ENCODE measurements at places on chromosomes 16 and 17. TPM values are rescaled to one million over a fixed set of nuclear protein-coding genes. Genes with fewer than 3 reads are reported as not detected.

The SCGB1C2 gene
- total RNA-seq: not detected

The CES4A gene
- 4.6 TPM for total RNA-seq

The CNTNAP4 gene
- 0.74 TPM for total RNA-seq

The HOXB1 gene
- total RNA-seq: 0.96 TPM

The TRIM72 gene
- 0.14 TPM for total RNA-seq

DNA sequence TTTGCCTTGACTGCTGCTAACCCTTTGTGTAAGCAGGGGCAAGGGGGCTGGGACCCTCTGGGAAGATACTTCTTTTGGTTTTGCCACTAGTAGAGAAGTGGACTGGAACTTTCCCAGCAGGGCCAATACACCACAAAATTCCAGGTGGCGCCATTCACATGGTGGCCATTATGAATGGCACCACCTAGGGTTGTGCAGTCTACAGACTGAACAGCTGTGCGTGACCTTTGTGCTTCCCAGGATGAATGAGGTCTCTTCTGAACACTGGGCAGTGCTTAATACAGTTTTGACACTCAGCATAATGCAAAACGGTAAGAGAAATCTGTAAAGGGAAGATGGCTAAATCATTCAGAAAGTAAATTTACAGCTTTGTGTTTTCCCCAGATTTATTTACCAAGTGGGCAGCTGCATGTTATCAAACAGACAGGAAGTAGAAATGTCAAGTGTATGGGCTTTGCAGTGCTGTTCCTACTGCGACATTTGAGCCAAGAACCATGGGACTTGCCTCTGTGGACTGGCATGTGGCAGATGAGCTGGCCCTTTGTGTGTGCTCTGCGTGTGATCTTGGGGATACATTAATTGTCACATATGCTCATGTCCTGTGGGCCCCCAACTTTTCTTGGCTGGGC is 9.2 kb downstream of the SYT17 start:
- H3K4me1 ChIP-seq: no peaks in the 10 kb centered on the region
- H3K27me3 ChIP-seq: peaks cover 18% of the 10 kb centered on the region
- no peak overlapping the region for H3K4me3 ChIP-seq
- H3K27ac ChIP-seq: no peak overlapping the region
- peaks cover 8% of the 10 kb centered on the region for H3K36me3 ChIP-seq

DNA sequence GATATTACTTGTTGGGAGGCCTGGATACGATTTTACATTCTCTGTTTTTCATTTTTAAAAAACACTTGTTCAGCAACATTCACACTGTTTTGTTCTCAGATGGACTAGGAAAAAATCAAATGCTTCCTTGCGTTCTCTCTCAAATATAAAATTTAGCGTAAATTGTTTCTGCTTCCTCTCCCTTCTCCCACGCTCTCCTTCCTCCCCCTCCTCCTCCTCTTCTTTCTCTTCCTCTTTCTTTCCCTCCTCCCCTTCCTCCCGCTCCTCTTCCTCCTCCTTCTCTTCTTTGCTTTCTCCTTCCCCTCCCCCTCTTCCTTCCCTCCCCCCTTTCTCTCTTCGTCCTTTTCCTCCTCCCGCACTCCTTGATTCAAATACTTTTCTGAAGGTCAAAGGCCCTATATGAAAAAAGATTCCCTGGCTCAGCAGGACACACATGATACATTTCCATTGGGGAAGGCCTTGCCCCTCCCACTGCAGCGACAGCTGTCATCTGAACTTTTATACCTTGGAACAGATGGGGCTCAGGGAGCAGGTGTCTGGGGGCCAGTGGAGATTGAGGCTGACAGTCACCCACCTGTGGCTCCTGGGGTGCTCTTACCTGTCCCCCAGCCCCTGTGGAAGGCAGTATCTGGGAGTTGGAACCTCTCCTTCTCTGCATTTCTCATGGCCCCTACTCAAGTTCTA is 99.4 kb upstream of the SDK2 start:
- H3K36me3 ChIP-seq: no peaks in the 10 kb centered on the region
- H3K27me3 ChIP-seq: peaks cover 34% of the 10 kb centered on the region
- H3K27ac ChIP-seq: no peak overlapping the region
- peaks cover 6% of the 10 kb centered on the region for H3K4me1 ChIP-seq
- no peak overlapping the region for H3K4me3 ChIP-seq

DNA sequence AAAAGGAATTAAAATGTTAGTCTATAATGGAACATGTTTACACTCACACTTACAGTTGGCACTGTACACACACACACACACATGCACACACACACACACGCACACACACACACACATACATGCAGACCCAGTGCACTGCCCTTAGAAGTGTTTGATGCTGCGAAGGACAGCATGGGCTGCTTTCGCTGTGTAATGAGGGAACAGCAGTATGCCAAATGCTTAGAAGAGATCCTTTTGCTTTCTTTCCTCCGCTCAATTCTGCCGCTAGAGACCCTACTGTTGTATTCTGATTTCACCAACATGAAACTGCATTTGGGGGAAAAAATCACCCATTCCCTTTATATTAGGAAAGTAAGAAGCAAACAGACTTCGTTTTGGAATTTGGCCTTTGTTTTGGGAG is 217.9 kb downstream of the ENGASE start:
- H3K36me3 ChIP-seq: no peaks in the 10 kb centered on the region
- H3K4me1 ChIP-seq: no peaks in the 10 kb centered on the region
- H3K27me3 ChIP-seq: peaks cover 55% of the 10 kb centered on the region

DNA sequence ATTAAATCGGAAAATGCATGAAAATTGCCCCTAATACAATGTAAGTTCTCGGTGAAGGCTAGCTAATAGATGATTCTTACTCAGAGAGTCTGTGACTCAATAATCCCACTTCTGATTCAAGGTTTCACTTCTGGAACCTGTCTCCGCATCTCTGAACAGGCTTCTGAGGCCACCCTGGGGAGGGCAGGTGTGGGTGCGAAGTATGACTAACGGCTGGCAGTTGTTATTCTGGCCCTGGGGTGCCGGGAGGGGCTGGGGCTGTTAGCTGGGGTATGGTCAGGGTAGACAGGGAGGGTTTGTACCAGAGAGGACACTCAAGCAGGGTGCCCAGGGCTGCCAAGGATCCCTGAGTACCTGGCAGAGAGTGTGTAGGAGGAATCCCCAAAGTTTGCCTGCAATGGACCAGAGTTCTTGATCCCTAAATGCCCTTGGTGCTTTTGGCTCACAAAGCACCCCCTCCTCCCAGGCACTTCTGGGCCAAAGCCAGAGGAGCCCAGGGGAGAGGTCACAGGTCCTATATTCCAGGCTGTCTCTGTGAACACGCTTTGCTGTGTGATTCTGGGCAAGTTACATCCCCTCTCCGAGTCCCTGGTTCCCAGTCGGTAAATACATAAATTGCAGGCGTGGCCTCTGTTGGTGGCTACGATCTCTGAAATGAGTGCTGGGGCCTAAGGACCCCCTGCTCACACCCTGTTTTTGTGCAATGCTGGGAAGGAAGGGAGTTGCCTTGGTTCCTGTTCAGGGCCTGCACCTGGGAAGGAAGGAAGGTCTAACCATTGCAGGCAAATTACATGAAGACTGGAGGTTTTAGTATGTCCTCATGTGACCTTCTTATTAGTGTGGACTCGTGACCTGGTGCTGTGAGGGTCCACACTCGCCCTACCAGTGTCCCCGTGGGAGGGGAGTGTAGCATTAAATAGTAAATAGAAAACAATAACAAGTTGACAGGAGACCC is 49.9 kb upstream of the CPNE2 start:
- no peaks in the 10 kb centered on the region for H3K4me1 ChIP-seq
- peaks cover 11% of the 10 kb centered on the region for H3K27me3 ChIP-seq
- H3K36me3 ChIP-seq: no peaks in the 10 kb centered on the region
- H3K4me3 ChIP-seq: no peak overlapping the region
- no peak for DNase-seq
- H3K27ac ChIP-seq: no peak overlapping the region

DNA sequence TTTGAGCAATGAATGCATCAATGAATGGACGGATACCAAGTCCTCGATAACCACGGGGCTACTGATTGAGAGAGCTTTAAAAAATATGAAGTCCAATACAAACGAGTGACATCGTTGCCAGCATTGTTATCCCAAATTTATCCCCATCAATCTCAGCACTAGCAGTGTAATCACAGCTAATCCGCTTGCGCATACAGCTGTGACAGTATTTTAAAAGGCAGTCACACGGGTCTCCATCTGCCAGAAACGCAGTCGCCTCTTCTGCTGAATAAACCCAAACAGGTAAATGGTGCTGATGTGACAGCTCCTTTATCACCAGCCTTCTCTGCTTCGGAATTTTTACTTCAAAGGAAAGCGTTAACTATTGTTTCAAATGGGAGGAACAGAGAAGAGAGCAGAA is 311.1 kb downstream of the XYLT1 start:
- H3K27me3 ChIP-seq: no peaks in the 10 kb centered on the region
- H3K4me3 ChIP-seq: no peak overlapping the region
- H3K36me3 ChIP-seq: no peaks in the 10 kb centered on the region
- H3K27ac ChIP-seq: no peak overlapping the region
- no peak for DNase-seq

DNA sequence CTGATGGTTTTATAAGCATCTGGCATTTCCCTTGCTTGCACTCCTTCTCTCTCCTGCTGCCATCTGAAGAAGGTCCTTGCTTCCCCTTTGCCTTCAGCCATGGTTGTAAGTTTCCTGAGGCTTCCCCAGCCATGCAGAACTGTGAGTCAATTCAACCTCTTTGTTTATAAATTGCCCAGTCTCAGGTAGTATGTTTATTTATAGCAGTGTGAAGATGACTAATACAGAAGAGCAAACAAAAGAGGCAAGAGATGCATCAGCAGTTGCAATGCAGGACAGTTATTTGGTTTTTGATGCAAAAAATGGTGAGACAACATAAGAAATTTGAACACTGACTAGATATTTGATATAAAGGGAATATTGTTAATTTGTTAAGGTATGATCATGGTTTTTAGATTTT is 16.8 kb downstream of the TMEM100 start:
- peaks cover 10% of the 10 kb centered on the region for H3K4me1 ChIP-seq
- peaks cover 11% of the 10 kb centered on the region for H3K27me3 ChIP-seq
- no peak overlapping the region for H3K4me3 ChIP-seq
- no peaks in the 10 kb centered on the region for H3K36me3 ChIP-seq
- DNase-seq: no peak

- no peaks in the 10 kb centered on the region for H3K27me3 ChIP-seq
- no peak for DNase-seq
- no peaks in the 10 kb centered on the region for H3K36me3 ChIP-seq
Observed at GRCh38 chr17:68324114-68324513, 32.8 kb downstream of the ARSG start.

- H3K4me1 ChIP-seq: no peaks in the 10 kb centered on the region
- DNase-seq: no peak
- H3K27me3 ChIP-seq: no peaks in the 10 kb centered on the region
Observed at GRCh38 chr16:66494916-66495315, 55.0 kb downstream of the TK2 start.

DNA sequence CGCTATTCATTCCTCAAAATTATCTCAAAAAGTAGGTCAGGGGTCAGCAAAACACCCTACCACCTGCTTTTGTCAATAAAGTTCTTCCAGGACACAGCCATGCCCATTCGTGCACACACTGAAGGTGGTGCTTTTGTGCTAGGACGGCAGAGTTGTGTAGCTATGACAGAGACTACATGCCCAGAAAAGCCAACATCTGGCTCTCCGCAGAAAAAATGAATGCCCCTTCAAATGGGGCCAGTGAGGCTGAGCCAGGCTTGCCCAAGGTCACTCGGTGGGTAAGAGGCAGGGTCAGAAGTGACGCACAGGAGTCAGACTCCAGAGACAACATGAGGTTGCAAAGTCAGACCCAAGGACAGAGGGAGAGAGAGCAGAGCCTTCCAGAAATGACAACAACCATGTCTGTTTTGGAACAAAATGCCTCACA is 200.1 kb downstream of the XYLT1 start:
- no peak for DNase-seq
- peaks cover 23% of the 10 kb centered on the region for H3K4me1 ChIP-seq
- H3K27me3 ChIP-seq: no peaks in the 10 kb centered on the region
